ENCODE measurements at places on chromosomes 13 and 19. TPM values are rescaled to one million over a fixed set of nuclear protein-coding genes. Genes with fewer than 3 reads are reported as not detected.

GRCh38 chr19:719636-720344 is 11.1 kb downstream of the PALM start:
- H3K4me1 ChIP-seq, result no peaks in the 10 kb centered on the region
- H3K4me3 ChIP-seq, result no peak overlapping the region
- H3K36me3 ChIP-seq, result no peaks in the 10 kb centered on the region
- no peaks in the 10 kb centered on the region for H3K27me3 ChIP-seq

DNA sequence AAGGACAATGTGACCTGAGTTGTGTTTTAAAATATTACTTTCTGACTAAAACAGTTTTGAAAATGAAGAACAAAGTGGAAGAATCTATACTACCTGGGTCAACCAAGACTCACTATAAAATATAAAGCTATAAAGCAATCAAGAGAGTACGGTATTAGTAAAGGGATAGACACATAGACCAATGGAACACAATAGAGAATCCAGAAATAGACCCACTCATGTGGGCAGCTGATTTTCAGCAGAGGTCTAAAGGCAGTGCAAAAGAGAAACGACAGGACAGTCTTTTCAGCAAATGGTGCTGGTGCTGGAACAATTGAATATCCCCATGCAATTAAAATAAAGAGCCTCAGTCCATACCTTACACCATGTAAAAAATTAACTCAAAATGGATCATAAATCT is 224.7 kb downstream of the RGCC start:
- H3K36me3 ChIP-seq, result no peaks in the 10 kb centered on the region
- no peak overlapping the region for H3K4me3 ChIP-seq
- DNase-seq, result no peak
- peaks cover 2% of the 10 kb centered on the region for H3K4me1 ChIP-seq
- no peak overlapping the region for H3K27ac ChIP-seq
- no peaks in the 10 kb centered on the region for H3K27me3 ChIP-seq

GRCh38 chr13:112454648-112455334 is 78.6 kb downstream of the SPACA7 start:
- H3K4me1 ChIP-seq, result no peaks in the 10 kb centered on the region
- no peak overlapping the region for H3K4me3 ChIP-seq
- H3K27me3 ChIP-seq, result no peaks in the 10 kb centered on the region
- no peak for DNase-seq
- H3K27ac ChIP-seq, result no peak overlapping the region

- no peaks in the 10 kb centered on the region for H3K36me3 ChIP-seq
- DNase-seq, result no peak
- H3K27ac ChIP-seq, result no peak overlapping the region
- no peaks in the 10 kb centered on the region for H3K4me1 ChIP-seq
Measured at GRCh38 chr13:105774739-105775460, 760.6 kb downstream of the EFNB2 start.

DNA sequence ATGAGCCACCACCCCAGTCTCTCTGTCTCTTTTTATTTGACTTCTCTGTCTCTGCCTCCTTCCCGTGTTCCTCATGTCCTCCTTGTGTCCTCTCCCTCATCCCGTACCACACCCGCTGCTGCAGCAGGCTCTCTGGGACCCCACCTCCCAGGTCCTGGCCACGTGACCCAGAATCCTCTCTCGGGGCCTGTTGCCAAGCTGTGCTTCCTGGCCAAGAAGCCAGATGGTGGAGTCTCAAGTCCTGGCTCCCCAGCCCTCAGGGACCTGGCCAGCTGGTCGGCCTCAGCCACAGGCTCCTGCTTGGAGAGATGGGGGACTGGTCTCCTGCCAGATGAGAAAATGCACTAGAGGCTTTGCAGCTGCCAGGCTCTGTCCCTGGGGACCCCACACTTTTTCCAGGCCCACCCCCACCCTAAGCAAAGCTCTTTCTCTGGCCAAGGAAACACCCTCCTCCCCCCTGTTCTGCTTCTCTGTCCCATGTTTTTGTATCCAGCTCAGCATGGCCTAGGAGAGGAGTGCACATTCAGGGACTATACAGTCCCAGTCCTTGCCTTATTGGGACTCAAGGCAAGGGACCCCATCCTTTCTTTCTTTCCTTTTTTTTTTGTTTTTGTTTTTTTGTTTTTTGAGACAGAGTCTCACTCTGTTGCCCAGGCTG is 34.3 kb upstream of the SHKBP1 start:
- H3K27me3 ChIP-seq, result no peaks in the 10 kb centered on the region
- no peaks in the 10 kb centered on the region for H3K4me1 ChIP-seq
- DNase-seq, result peak; percentile 84
- H3K27ac ChIP-seq, result no peak overlapping the region

DNA sequence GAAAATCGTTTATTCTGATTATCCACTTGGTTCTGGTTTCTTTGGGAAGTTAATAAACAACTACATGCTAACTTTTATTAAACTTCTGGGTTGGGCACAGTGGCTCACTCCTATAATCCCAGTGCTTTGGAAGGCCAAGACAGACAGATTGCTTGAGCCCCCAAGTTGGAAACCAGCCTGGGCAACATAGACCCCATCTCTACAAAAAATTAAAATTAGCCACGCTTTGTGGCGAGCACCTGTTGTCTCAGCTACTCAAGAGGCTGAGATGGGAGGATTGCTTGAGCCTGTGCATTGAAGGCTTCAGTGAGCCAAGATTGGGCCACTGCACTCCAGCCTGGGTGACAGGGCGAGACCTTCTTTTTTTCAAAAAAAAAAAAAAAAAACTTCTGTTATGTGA is 21.7 kb downstream of the GPR180 start:
- DNase-seq, result no peak
- H3K4me1 ChIP-seq, result no peaks in the 10 kb centered on the region
- no peak overlapping the region for H3K27ac ChIP-seq
- H3K36me3 ChIP-seq, result peaks cover 6% of the 10 kb centered on the region
- H3K27me3 ChIP-seq, result no peaks in the 10 kb centered on the region
- H3K4me3 ChIP-seq, result no peak overlapping the region

DNA sequence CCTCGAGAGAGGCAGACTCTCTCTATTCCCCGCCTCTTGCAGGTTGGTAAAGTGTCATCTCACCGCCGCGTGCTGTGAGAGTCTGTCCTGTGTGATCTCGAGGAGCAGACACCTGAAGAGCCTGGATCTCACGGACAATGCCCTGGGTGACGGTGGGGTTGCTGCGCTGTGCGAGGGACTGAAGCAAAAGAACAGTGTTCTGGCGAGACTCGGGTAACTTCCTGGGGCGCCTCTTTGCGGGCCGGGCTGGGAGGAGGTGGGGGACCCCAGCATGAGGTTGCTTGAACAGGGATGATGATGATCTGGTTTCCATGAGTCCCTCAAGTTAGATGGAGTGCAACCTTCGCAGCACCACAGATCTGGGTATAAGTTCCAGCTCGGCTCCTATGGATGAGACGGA is 67.0 kb downstream of the NLRP5 start:
- peaks cover 3% of the 10 kb centered on the region for H3K27me3 ChIP-seq
- no peaks in the 10 kb centered on the region for H3K36me3 ChIP-seq
- H3K4me1 ChIP-seq, result no peaks in the 10 kb centered on the region
- no peak for DNase-seq
- H3K4me3 ChIP-seq, result no peak overlapping the region
- H3K27ac ChIP-seq, result no peak overlapping the region

- H3K36me3 ChIP-seq, result no peaks in the 10 kb centered on the region
- no peaks in the 10 kb centered on the region for H3K27me3 ChIP-seq
- H3K4me1 ChIP-seq, result no peaks in the 10 kb centered on the region
Measured at GRCh38 chr13:92574499-92574898, 652.1 kb upstream of the GPC6 start.

DNA sequence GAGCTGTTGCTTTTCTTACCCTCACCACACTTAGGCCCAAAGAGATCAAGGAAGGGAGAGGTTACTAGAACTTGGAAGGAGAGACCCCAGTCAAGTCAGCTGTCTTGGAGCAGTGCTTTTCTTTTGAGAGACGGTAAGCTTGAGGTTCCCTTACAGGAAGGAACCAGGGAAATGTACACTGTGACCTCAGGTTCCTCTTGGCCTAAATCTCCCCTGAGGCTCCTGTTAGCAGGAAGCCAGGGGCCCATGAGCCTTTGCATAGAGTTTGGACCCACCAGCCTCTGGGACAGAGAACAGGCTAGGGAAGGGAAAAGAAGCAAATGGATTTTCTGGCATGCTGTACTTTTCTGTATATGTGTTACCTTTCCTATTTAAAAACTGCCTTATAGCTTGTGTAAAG is 5.9 kb upstream of the GPR18 start:
- H3K4me1 ChIP-seq, result no peaks in the 10 kb centered on the region
- no peak overlapping the region for H3K4me3 ChIP-seq
- no peaks in the 10 kb centered on the region for H3K36me3 ChIP-seq
- no peaks in the 10 kb centered on the region for H3K27me3 ChIP-seq
- H3K27ac ChIP-seq, result no peak overlapping the region

GRCh38 chr13:42524487-42525034 is 49.4 kb upstream of the TNFSF11 start:
- H3K4me3 ChIP-seq, result no peak overlapping the region
- no peaks in the 10 kb centered on the region for H3K27me3 ChIP-seq
- no peaks in the 10 kb centered on the region for H3K4me1 ChIP-seq
- DNase-seq, result no peak
- H3K27ac ChIP-seq, result no peak overlapping the region
- H3K36me3 ChIP-seq, result no peaks in the 10 kb centered on the region

- H3K27ac ChIP-seq, result no peak overlapping the region
- no peak overlapping the region for H3K4me3 ChIP-seq
- no peaks in the 10 kb centered on the region for H3K36me3 ChIP-seq
- no peak for DNase-seq
- no peaks in the 10 kb centered on the region for H3K27me3 ChIP-seq
Measured at GRCh38 chr13:26061947-26062346, 10.1 kb upstream of the SHISA2 start.

DNA sequence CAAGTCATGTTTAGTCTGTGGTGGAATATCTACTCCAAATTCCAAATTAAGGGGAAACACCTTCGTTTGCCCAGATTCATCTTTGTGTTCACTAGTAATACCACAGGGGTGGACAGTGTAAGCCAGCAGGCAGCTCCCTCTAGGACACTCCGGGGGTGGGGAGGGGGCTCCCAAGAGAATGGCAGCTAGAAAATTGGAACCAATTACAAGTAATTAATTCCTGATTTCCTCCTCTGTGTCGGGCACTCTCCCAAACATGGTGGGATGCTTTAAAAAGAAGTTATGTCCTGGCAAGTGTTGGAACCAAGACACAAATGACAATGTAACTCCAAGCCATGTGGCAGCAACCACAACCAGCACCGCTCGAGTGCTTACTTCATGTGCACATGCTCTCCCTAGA is 5.9 kb downstream of the COL4A1 start:
- no peaks in the 10 kb centered on the region for H3K27me3 ChIP-seq
- H3K36me3 ChIP-seq, result no peaks in the 10 kb centered on the region
- H3K27ac ChIP-seq, result no peak overlapping the region
- peaks cover 13% of the 10 kb centered on the region for H3K4me1 ChIP-seq
- no peak overlapping the region for H3K4me3 ChIP-seq

DNA sequence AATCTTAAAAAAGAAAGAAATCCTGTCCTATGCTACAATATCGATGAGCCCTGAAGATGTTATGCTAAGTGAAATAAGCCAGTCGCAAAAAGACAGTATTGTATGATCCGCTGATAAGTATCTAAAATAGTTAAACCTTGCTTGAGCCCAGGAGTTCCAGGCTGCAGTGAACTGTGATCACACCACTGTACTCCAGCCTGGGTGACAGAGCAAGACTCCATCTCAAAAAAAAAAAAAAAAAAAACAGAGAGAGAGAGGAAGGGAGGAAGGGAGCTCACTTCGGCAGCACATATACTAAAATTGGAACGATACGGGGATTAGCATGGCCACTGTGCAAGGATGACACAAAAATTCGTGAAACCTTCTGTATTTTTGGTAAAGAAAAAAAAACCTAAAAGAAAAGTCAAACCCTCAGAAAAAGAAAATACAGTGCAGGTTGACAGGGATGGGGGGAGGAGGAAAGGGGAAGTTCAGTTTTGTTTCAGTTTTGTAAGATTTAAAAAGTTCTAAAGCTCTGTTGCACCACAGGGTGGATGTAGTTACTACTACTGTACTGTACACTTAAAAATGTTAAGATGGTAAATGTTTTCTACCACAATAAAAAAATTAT is 8.4 kb downstream of the CLASRP start:
- H3K4me1 ChIP-seq, result no peaks in the 10 kb centered on the region
- H3K27ac ChIP-seq, result no peak overlapping the region
- DNase-seq, result no peak
- peaks cover 9% of the 10 kb centered on the region for H3K36me3 ChIP-seq
- H3K27me3 ChIP-seq, result no peaks in the 10 kb centered on the region

GRCh38 chr13:96279904-96280303 is 190.0 kb downstream of the HS6ST3 start:
- no peak overlapping the region for H3K4me3 ChIP-seq
- no peaks in the 10 kb centered on the region for H3K27me3 ChIP-seq
- no peak overlapping the region for H3K27ac ChIP-seq
- no peaks in the 10 kb centered on the region for H3K4me1 ChIP-seq

GRCh38 chr13:99383511-99383921 is 76.3 kb upstream of the GPR183 start:
- H3K27me3 ChIP-seq, result no peaks in the 10 kb centered on the region
- H3K4me3 ChIP-seq, result no peak overlapping the region
- no peak overlapping the region for H3K27ac ChIP-seq
- no peaks in the 10 kb centered on the region for H3K4me1 ChIP-seq

DNA sequence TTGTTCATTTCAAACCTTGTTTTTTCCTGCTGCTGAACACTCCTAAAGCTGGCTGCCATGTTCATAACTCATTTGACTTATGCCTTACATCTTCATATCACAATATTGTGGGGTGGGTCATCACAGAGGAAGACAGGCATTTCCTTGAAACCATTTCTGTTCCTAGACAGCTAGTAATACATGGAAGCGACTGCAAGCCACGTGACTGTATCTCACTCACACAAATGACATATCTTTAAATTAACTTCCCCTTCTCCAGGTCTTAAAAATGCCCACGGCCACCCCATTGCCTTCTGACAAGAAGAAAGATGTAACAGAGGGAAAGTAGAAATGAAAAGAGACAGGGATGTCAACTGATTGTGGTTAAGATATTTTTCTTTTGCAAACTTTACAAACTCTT is 236.8 kb downstream of the LMO7 start:
- DNase-seq, result no peak
- H3K36me3 ChIP-seq, result no peaks in the 10 kb centered on the region
- no peak overlapping the region for H3K4me3 ChIP-seq
- no peaks in the 10 kb centered on the region for H3K4me1 ChIP-seq

GRCh38 chr13:25980255-25980654 is 71.6 kb downstream of the SHISA2 start:
- H3K27ac ChIP-seq, result no peak overlapping the region
- no peaks in the 10 kb centered on the region for H3K4me1 ChIP-seq
- no peaks in the 10 kb centered on the region for H3K27me3 ChIP-seq
- H3K4me3 ChIP-seq, result no peak overlapping the region

- H3K36me3 ChIP-seq, result no peaks in the 10 kb centered on the region
- no peaks in the 10 kb centered on the region for H3K4me1 ChIP-seq
- DNase-seq, result no peak
- H3K27me3 ChIP-seq, result no peaks in the 10 kb centered on the region
- H3K4me3 ChIP-seq, result no peak overlapping the region
Measured at GRCh38 chr19:55111238-55111831, 6.1 kb downstream of the PPP1R12C start.

The ZNF836 gene
- polyA plus RNA-seq, result 1.5 TPM

The WDR87 gene
- not detected for polyA plus RNA-seq

The ADM5 gene
- 0.13 TPM for polyA plus RNA-seq

The CGB5 gene
- polyA plus RNA-seq, result not detected

The ADGRE3 gene
- polyA plus RNA-seq, result not detected

The SCAMP4 gene
- 10.1 TPM for polyA plus RNA-seq

The CD209 gene
- 1.0 TPM for polyA plus RNA-seq

The SIGLECL1 gene
- polyA plus RNA-seq, result not detected

The JAK3 gene
- polyA plus RNA-seq, result 2.3 TPM

The SGCG gene
- polyA plus RNA-seq, result 4.3 TPM

The ZNF561 gene
- polyA plus RNA-seq, result 16.2 TPM

The ZNF121 gene
- 3.6 TPM for polyA plus RNA-seq

The CNMD gene
- not detected for polyA plus RNA-seq

The FCAR gene
- not detected for polyA plus RNA-seq

The PSG1 gene
- polyA plus RNA-seq, result not detected
